ENCODE measurements at places on chromosomes 2 and 18.

DNA sequence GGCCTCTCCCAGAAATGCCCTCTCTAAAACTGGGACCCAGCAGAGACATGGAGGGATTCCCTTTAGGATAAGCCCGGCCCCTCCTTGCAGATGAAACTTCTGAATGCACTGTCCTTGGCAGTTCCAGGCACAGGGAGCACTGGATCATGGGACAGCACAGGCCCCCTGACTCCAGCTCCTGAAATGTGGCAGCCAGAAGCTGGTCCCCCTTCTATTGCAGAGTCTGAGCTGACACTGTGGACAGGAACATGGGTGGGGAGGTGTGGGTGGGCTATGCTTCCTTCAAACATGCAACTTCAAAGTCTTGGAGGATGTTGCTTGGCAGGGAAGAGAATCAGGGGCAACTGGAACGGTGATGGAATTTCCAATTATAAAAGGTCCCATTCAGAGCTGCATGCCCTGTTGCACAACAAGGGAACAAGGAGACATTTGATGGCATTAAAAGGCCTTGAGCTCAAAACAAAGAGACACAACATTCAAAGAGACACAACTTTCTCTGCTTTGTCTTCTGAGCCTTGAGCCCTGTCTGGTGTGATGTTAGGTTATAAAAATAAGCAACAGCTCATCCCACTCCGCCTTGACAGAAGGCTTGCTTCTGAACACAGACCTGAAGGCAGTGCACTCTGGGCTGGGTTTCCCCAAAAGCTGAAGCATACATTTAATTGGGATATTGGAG, 239.0 kb downstream of the OSR1 start:
- no peak overlapping the region for H3K27ac ChIP-seq
- no peak overlapping the region for H3K4me3 ChIP-seq
- H3K36me3 ChIP-seq, result no peaks in the 10 kb centered on the region
- no peak for DNase-seq
- peaks cover 9% of the 10 kb centered on the region for H3K4me1 ChIP-seq

DNA sequence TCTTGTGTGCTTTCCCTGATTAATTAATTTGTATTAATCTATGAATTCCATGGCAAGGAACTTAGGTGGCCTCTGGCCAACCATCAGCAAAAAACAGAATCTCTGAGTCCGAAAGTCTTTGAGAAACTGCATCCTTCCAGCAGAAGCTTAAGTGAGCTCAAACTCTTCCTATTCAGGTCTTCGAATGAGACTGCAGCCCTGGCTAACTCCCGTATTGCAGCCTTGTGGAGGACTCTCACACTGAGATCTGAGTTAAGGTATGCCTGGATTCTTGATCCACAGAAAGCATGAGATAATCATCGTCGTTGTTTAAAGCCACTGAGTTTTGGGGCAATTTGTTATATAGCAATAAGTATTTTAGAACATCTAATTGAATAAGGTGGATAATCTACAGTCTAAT, 1143.9 kb upstream of the NXPH2 start:
- no peaks in the 10 kb centered on the region for H3K27me3 ChIP-seq
- no peak overlapping the region for H3K4me3 ChIP-seq
- H3K4me1 ChIP-seq, result no peaks in the 10 kb centered on the region
- H3K27ac ChIP-seq, result no peak overlapping the region
- no peak for DNase-seq

- no peaks in the 10 kb centered on the region for H3K27me3 ChIP-seq
- H3K4me3 ChIP-seq, result no peak overlapping the region
- peaks cover 9% of the 10 kb centered on the region for H3K4me1 ChIP-seq
- DNase-seq, result no peak
These were observed 6.3 kb downstream of the MYO5B start for GRCh38 chr18:50188652-50189051.

- no peaks in the 10 kb centered on the region for H3K36me3 ChIP-seq
- no peaks in the 10 kb centered on the region for H3K27me3 ChIP-seq
- DNase-seq, result peak; percentile 73
- no peaks in the 10 kb centered on the region for H3K4me1 ChIP-seq
- H3K27ac ChIP-seq, result no peak overlapping the region
These were observed 123.5 kb upstream of the LGALSL start for GRCh38 chr2:64330281-64331113.

- no peak for DNase-seq
- H3K27me3 ChIP-seq, result no peaks in the 10 kb centered on the region
- H3K36me3 ChIP-seq, result no peaks in the 10 kb centered on the region
- H3K4me1 ChIP-seq, result peaks cover 28% of the 10 kb centered on the region
- no peak overlapping the region for H3K4me3 ChIP-seq
- no peak overlapping the region for H3K27ac ChIP-seq
These were observed 66.3 kb downstream of the TANC1 start for GRCh38 chr2:159034713-159035112.

DNA sequence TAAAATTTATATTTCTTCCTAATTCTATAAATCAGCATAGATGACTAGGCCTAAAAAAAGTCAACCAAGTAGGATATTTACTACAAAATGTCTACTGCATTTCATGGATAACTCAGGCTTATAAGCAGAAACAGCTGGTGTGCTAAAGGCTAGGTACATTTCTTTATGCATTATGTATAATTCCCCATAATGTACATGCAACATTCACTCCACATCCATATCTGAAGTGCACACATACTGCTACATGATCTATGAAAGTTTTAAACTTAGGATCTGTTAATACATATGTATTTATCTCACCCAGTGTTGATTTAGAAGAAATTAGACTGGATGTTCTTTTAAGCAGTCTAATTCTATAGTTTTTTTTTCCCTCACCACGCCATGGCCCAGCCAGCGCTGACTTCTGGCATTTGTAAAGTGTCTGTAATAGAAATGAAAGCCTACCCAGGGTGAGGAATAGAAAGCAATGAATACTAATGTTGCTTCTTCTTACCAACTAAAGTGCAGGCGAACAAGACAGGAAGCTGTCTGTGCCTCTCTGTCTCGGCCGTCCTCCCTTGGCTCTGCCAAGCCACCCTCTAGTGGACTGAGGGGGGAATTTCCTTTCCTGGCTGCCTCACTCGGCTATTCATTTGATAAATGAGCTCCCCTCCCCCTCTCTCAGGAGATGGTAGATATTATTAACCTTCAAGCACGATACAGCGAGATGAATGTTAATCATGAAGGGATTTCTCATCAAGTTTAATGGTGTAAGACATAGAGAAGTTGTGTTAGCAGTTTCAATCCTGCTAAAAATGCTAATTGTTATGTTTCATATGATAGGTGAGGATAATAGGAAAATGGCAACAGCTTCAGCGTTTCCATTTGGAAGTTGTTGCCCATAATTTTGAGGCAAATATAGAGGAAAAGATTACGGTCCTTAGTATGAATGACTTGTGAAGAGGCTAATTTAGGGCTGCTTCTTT, 384.5 kb downstream of the MTX2 start:
- peaks cover 13% of the 10 kb centered on the region for H3K4me1 ChIP-seq
- H3K27ac ChIP-seq, result no peak overlapping the region
- DNase-seq, result peak; percentile 72
- H3K4me3 ChIP-seq, result no peak overlapping the region

DNA sequence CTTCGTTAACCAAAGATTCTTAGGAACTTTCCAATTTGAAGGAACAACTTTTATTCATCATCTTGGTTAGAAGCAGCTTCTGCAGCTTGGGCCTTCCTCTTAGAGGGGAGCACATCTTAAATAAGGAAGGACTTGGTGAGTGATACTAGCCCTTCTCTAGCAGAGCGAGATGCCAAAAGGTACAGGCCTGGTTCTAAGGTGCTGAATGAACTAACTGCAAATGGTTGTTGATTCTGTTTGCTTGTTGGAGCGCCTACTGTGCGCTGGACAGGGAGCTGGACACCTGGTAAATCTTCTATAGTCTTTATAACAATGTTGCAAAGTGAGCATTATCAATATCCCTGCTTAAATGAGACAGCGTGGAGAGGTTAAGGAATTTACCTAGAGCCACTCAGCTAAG, 127.1 kb downstream of the MYCN start:
- no peaks in the 10 kb centered on the region for H3K27me3 ChIP-seq
- H3K4me3 ChIP-seq, result no peak overlapping the region
- no peaks in the 10 kb centered on the region for H3K36me3 ChIP-seq
- no peak for DNase-seq
- no peaks in the 10 kb centered on the region for H3K4me1 ChIP-seq

DNA sequence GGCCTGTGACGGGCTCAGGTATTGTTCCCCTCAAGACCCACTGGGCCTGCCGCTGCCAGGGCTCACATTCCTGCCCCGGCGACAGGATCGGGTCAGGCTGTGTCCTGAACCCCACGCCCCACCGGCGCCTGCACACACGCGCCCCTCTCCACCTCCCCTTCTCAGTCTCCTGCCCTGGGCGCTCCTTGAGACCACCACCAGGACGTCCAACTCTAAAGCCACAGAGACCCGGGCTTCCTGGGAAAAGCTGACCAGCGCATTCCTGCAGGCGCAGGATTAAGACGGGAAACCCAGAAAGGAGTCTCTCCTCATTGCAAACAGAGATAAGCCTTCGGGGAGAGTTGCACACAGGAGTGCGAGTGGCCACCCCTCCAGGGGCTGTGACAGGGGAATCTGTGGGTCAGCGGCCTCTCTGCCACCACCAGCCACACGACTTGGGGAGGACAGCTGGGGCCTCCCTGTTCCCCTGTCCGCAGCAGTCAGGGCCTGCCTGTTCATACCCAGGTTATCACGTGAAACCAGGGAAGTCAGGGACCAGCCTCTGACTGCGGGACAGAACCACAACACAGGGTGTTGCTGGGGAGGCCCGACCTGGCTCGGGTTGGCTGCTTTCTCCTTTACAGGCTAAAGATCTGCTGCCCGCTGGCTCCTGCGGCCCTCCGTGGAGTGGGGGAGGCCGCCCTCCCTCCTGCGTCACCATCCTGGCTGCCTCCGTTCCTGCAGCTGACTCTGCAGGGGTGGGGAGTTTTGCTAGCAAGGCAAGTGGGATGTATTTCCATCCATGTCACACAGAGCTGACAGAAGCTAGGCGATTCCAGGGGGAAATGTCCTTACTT, 88.8 kb downstream of the ZCCHC2 start:
- H3K4me1 ChIP-seq, result no peaks in the 10 kb centered on the region
- H3K36me3 ChIP-seq, result no peaks in the 10 kb centered on the region
- H3K4me3 ChIP-seq, result no peak overlapping the region
- no peaks in the 10 kb centered on the region for H3K27me3 ChIP-seq
- no peak for DNase-seq

- no peaks in the 10 kb centered on the region for H3K27me3 ChIP-seq
- H3K27ac ChIP-seq, result no peak overlapping the region
- H3K4me3 ChIP-seq, result no peak overlapping the region
- H3K36me3 ChIP-seq, result no peaks in the 10 kb centered on the region
- no peaks in the 10 kb centered on the region for H3K4me1 ChIP-seq
These were observed 182.0 kb downstream of the UXS1 start for GRCh38 chr2:106012001-106012590.

GRCh38 chr18:9221040-9221439, 84.5 kb downstream of the ANKRD12 start:
- H3K27me3 ChIP-seq, result no peaks in the 10 kb centered on the region
- H3K27ac ChIP-seq, result no peak overlapping the region

DNA sequence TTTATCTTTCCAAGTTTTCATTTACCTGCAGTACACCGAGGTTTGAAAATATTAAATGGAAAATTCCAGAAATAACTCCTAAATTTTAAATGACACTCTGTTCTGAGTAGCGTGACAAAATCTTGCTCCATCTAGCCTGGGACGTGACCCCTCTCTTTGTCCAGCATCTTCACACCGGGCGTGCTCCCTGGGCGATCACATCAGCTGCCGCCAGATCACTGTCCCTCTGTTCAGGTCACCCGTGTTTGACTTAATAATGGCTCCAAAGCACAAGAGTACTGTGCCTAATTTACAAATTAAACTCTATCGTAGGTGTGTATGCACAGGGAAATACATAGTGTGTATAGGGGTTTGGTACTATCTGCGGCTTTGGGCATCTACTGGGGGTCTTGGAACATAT, 6.1 kb upstream of the TMEM185B start:
- no peak for DNase-seq
- peaks cover 13% of the 10 kb centered on the region for H3K4me1 ChIP-seq
- H3K4me3 ChIP-seq, result no peak overlapping the region
- no peak overlapping the region for H3K27ac ChIP-seq
- no peaks in the 10 kb centered on the region for H3K27me3 ChIP-seq
- no peaks in the 10 kb centered on the region for H3K36me3 ChIP-seq

DNA sequence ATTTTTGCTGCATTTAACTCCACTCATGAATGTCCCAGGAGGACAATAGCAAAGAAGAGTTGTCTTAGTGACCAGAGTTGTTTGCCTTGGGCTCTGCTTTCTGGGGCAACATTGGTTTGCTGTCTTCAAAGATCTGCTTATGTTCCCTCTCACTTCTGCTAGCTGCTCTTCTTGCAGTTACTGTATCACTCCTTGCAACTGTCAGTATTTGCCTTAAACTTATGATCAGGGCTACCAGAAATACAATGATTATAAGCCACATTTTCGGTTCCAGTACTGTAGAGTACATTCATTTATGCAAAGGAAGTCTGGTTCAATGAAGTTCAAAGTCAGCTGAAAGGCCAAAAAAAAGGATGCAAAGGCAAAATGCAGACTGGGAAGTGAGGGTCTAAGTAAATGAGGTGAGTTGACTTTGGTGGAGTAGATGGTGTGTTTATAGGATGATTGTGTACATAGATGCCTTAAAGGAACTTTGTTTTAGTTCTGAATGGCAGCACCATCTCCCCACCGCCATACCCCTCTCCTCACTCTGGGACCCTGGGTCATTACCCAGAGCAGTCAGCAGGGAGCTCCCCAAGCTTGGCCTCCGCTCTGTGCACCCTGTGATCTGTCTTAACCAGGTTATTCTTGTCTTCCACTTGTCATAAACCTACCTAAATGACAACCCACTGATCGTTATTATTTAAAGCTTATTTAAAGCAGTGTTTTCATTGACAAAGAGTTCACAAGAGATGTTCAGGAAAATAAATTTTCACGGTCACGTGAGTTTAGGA, 236.0 kb downstream of the DOK6 start:
- no peaks in the 10 kb centered on the region for H3K36me3 ChIP-seq
- H3K4me3 ChIP-seq, result no peak overlapping the region
- no peaks in the 10 kb centered on the region for H3K4me1 ChIP-seq
- no peaks in the 10 kb centered on the region for H3K27me3 ChIP-seq
- no peak overlapping the region for H3K27ac ChIP-seq
- no peak for DNase-seq
